NCI-H460 (cell line): ENCODE measurements at places on chromosomes 7 and 10. TPM values are rescaled to one million over a fixed set of nuclear protein-coding genes. Genes with fewer than 3 reads are reported as not detected.

GRCh38 chr7:129903935-129904334 lies 48.8 kb downstream of the UBE2H start:
- no peak for DNase-seq

DNA sequence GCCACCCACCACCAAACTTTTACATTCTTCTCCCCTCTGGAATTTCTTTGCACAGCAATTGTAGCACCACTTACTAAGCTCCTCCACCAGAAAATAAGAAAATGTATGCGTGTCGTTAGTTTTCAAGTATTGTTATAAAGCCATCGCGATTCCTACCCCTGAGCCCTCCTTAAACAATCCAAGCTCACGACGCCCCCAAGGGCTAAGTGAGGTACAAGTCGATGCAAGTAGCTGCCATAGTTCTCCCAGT lies 1.3 kb downstream of the FRAT2 start:
- no peak for DNase-seq

Gene LRMDA
- 0.95 and 0.99 TPM in 2 replicates for total RNA-seq

DNA sequence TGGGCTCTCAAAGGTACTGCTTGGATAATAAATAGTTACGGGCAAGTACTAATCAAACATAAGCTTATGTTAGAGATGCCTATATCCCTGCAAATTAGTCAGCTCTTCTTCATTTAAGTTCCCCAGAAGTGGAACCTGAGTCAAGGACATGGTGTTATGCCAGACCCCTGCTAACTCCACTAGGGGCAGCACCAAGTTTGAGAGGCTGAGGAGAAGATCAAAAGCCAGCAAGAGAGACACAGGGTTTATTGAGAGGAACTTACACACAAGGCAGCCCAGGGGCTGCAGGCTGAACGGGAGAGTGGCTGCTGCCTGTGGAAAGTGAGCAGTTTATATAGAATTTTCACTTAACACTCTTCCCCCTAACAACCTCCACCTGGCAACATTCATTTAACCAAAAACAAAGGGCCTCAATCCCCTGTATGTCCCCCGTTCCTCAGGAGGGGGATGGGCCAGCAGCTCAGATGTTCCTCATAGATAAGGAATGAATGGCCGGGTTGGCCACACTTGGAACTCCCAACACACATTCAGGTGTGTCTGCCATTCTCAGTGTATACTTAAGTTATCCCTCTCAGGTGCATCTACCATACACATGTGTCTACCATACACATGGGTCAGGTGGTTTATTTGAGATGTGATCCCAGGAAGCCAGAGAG lies 62.6 kb upstream of the GHITM start:
- no peak for DNase-seq

GRCh38 chr7:40793132-40793531 lies 658.3 kb downstream of the SUGCT start:
- DNase-seq = no peak

GRCh38 chr7:128103498-128104107 lies 72.4 kb upstream of the LRRC4 start:
- no peak for DNase-seq

- DNase-seq = no peak
These were observed 46.7 kb upstream of the RBM33 start for GRCh38 chr7:155597753-155598140.

Gene CTAGE8
- total RNA-seq = 0.12 TPM in 1 of 2 replicates, not detected in the other

DNA sequence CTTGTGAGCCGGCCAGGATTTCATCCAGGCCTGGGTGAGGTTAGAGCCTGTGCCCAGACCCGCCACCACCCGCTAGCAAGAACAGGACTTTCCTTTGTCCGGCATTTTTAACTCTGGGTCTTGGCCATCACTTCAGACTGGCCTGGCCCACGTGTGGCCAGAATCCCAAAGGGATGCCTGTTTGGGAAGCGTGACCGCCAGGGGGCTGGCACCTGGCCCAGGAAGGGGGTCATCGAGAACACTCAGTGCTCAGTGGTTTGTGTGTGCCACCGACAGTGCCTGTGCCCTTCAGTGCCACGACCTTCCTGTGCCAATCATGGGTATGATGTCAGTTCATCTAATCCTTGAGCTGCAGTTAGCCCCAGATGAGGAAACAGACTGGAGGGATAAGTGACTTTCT lies 85.0 kb downstream of the ZMIZ1 start:
- DNase-seq = no peak

DNA sequence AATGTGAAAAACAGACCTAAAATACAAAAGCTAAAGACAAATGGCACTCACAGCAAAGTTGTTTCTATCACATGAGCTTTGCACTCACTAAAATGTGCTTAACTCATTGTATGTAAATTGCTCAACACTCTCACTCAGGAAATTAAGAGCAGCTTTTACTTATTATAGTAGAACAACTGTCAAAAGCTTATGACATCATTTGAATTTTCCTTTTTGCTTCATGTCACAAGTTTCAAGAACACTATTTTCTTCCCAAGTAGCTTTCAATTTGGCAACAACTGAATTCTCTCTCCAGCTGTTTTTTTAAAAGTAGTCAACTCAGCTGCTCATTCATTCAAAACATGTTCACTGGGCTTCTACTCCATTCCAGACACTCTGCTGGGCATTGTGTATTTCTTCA lies 46.9 kb downstream of the ATE1 start:
- no peak for DNase-seq

Gene TMEM176A
- total RNA-seq = 0.10 TPM in 1 of 2 replicates, not detected in the other

GRCh38 chr7:36526863-36527548 lies 137.3 kb downstream of the ANLN start:
- peak; percentile 66 for DNase-seq

DNA sequence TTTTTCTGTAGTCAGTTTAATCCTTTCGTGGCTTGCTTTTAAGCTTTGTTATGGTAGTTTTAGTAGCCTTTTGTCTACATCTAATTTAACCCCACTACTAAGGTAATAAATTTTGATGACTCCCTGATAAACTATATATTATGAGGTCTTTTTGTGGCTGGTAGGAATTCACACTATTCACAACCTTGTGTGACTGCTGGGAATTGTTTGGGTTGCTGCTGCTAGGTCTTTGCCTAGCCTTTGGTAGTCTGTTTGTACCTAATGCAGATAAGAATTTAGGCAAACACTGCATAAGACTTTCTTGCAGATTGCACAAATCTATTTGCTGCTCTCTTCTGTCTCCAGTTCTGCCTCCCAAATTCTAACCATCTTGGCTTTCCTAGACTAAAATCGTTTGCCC lies 58.3 kb downstream of the SHOC2 start:
- DNase-seq = no peak

DNA sequence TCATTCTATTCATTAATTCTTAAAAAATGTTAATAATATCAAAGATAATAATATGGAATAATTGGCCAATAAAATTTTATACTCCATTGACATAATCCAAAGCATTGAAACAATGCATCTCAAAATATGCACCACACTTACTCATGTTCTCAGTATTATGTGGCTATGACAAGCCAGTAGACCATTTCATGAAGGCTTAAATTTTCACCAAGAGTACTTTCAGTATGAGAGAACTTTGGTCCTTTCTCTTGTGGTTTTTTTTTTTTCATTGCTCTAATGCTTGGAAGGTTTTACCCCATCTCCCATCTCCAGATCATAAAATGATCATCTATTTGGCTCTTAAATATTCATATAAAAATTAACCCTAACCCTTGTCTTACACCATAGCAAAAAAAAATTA lies 45.5 kb upstream of the TMEM140 start:
- no peak for DNase-seq

GRCh38 chr10:5500162-5500670 lies 846 bp upstream of the CALML5 start:
- DNase-seq = no peak

DNA sequence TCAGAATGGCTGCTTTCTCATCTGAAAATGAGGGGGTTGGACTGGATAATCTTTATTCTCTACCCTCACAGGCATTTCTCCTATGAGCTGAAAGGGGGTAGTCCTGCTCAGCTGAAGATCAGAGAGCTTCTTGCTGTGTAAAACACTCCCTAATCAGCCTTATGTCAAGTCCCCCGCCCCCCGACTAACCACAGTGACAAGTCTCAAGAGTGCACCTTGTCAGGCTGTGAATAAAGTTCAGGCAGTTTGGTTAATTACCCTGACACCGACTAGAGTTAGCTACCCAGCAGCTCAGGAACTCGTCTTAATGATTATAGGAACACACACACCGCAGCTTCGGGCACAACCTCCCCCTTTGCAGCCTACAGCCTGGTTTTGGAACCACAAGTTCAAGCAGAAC lies 513.7 kb downstream of the RPS24 start:
- no peak for DNase-seq

- peak; percentile 7 for DNase-seq
These were observed 780 bp downstream of the ALDH18A1 start for GRCh38 chr10:95655571-95656290.

- no peak for DNase-seq
These were observed 63.2 kb downstream of the VCL start for GRCh38 chr10:74061104-74061503.

Gene SKIDA1
- 1.3 TPM in 2 replicates for total RNA-seq

- DNase-seq = no peak
These were observed 23.7 kb downstream of the MDH2 start for GRCh38 chr7:76071316-76072242.

- DNase-seq = no peak
These were observed 516.7 kb upstream of the CELF2 start for GRCh38 chr10:10500937-10501336.

DNA sequence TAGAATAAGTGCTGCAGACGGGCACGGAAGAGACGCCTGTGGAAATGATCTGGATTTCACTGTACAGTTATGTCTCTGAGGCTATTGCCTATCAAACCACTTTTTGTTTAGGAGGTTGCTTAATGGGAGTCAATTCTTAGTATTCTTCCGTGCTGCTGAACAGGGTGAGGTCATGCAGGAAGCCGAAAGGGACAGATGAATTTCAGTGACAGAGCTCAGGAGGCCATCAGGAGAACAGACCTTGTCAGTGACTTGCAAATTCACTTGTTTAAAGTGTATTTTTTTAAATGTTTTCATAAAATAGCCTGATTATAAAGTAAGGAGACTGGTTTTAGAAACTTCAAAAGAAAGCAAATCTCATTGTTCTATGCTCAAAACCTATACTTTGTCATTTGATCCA lies 58.9 kb downstream of the XRCC2 start:
- no peak for DNase-seq

DNA sequence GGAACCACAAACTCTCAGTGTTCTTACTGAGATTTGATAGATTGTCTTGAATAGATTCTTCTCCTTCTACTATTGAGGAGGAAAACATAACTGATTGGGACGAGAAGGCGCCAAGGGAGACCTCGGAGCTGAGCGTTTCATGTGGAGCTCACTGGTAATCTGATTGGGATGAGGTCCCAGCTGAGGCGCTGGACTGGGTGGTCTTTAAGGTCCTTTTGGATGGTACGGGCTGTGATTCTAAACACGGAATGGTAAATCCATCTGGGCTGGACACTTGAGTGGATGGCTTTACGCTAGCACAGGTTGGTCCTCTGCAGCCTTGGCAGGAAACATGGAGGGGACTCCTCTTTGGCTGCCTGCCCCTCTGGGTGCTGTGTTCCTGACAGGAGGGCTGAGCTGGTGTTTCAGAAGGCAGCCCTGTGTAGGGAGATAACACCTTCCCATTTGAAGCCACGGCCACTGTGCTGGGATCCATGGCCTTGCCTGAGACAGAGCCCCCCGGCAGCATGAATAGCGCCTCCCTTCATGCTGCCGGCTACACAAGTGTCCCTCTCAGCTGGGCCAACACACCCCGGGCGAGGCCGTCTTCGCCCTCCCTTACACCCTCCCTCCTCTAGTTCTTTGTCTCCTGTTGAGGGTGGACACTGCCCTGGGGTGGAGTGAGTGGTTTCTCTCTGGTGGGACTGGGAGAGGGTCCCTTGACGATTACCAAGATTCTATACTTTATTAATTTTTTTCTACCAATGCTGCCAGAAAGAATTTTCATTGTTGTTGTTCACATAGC lies 203.2 kb upstream of the SHH start:
- DNase-seq = no peak

DNA sequence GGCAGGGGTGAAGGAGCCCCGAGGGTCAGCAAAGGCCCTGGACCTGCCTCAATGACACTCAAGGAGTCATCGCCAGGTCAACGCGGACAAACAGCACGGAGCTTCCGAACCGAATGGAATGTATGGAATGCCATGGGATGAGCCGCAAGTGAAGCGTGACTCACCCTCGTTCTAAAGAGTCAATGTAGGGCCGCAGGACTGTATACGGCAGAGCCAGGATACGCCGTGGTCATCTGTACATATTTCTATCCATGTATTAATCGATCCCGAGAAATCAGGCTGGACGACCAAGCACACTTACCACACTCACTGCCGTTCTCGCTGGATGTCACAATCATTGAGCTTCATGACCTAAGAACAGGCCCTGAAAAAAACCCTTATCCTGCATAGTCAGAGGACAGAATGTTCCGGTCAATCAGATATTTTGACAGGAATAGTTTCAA lies 4.3 kb downstream of the SNX8 start:
- peak; percentile 82 for DNase-seq

Gene HOXA7
- 3.8 and 4.1 TPM in 2 replicates for total RNA-seq

Gene LIPJ
- not detected in 2 replicates for total RNA-seq

DNA sequence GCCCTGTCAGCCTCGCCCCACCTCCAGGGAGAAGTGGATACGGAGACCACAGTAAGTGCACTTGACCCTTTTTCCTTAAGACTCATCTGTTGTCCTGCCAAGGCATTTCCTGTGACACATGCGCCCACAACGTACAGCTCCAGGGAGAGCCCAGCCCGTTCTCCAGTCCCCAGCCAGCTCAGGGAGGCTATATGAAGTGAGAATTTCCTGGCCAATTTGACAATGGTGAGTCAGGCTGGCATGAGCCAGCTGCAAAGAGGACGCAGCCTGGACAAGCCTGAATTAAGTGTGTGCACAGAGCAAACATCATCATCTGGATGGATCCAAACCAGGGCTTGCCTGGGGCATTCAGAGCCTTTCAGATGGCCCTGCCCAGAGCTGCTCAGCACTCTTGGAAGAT lies 244.8 kb downstream of the KCNMA1 start:
- peak; percentile 38 for DNase-seq

DNA sequence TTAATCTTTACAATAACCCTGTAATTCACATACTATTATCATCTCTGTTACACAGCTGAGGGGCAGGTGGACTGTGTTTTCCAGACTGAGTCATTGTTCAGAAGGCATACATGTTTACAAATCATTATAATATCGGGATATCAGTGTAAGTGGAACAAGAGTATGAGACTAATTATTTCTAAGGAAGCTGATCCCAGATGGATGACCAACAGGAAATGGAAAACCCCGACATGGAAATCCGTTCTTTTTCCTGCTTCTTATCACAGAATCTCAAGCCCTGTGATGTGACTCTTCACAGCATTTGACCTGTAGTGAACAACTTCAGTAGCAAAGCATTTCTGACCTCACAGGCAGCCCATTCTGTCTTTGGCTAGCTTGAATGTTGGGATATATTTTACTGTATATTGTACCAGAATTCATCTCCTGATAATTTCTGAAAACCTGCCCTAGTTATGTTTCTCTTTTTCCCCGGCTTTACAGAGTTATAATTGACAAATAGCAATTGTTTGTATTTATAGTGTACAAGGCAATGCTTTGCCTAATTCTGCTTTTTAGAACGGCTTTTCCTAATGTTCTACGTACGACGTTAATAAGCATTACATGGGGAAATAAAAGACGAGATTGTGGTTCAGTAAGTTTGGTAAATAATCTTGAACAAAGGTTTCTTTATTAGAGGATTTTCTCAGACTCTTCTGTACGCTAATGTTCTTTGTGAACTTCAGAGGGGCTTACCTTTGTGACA lies 78.6 kb upstream of the SYPL1 start:
- no peak for DNase-seq
